ENCODE measurements at places on chromosomes 6 and 20.
A peak's percentile ranks its signal among the peaks of the same experiment; 100 is the strongest.

- no peak for DNase-seq
These were observed 49.7 kb upstream of the DDR1 start for GRCh38 chr6:30834646-30835045.

DNA sequence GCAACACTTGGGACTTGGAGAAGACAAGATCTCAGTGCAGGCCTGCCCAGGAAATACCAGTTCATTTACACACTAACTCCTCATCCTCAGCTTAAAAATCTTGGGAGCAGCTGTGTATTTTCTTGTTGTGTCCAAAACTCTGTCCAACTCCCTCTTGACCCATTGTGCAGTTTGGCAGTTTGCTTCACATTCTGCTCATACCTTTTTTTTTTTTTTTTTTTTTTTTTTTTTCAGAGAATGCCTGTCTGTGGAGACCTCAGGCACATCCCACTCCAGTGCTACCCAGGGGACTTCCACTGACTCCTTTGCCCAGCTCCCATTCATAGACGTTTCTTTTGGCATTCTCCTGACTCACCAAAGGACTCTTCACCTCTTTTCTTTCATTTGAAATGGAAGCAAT lies 265.8 kb upstream of the TCF21 start:
- DNase-seq: no peak

GRCh38 chr6:53982366-53983050 lies 128.7 kb upstream of the MLIP start:
- DNase-seq: peak; percentile 32

GRCh38 chr6:40353967-40354452 lies 233.2 kb downstream of the LRFN2 start:
- DNase-seq: no peak

GRCh38 chr6:129981598-129981997 lies 36.8 kb upstream of the L3MBTL3 start:
- DNase-seq: no peak

Data from thyroid gland (tissue), 4 donors.